ENCODE measurements at places on chromosomes 11 and 22.
A peak's percentile ranks its signal among the peaks of the same experiment; 100 is the strongest.

DNA sequence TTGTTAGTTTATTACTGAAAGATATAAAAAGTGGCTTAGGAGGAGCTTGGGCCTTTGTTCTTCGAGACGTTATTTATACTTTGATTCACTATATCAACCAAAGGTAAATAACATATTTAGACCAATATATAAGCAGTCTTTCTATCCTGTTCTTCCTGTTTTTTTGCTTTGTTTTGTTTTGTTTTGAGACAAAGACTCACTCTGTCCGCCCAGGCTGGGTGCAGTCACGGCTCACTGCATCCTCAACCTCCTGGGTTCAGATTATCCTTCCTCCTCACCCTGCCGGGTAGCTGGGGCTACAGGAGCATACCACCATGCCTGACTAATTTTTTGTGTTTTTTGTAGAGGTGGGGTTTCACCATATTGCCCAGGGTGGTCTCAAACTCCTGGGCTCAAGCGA lies 66.8 kb downstream of the ATM start:
- no peak for DNase-seq

- DNase-seq = no peak
Measured at GRCh38 chr11:56103210-56103737, at the start of gene OR8H2. Gene OR8H2, plus strand, starts transcription at chr11:56103687. Its CDS starts 1,356 bp downstream, at chr11:56105043.

DNA sequence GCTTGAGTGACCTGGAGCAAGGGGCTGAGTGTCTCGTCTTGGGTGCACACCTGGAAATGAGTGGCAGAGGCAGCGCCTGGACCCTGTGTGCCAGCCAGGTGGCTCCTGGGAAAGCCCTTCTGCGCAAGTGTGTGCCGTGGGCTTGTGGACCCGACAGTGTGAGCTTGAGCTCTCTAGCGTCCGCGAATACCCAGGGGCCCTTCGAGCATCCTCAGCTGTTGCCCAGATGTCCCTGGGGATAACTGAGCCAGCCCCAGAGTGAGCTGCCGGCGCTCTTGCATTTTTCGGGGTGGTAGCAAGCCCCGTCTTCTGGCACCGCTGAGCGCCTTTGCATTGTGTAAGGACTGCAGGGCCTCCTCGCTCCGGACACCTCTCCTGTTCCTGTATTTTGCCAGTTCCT lies 399.2 kb downstream of the TBC1D22A start:
- DNase-seq = no peak

- no peak for DNase-seq
Measured at GRCh38 chr11:116656011-116656410, 116.8 kb downstream of the BUD13 start.

GRCh38 chr11:30561691-30562415 lies 24.3 kb downstream of the MPPED2 start:
- DNase-seq = no peak

DNA sequence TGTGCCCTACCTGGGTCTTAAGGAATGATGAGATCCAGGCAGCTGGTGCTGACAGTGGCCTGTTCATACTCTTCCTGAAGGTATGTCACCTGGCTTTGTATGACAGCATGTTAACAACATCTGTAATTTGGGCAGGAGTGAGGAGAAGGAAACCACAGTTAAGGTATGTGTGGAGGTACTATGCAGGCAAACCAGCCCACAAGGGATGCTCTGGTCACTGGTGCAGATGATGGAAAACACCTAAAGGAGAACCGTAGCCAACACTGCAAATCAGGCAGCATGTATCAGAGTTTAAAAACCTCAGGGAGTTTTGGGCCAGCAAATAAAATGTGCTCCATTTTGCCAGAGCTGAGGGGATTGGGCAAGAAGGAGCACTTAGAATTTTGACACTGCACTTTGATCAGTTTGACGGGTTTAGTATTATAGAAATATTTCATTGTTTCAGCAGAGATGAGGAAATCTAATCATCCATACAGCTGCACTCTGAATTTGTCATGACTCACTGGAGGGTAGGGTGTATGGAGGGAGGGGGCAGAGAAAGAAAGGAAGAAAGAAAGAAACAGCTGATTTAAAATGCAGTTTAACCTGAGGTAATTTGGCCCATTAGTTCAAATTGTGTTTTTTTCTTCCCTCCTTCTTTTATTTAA lies 260.9 kb downstream of the KIRREL3 start:
- DNase-seq = no peak

- no peak for DNase-seq
Measured at GRCh38 chr11:10247011-10247410, 47.0 kb downstream of the SBF2 start.

- no peak for DNase-seq
Measured at GRCh38 chr22:45997777-45998637, 21.0 kb upstream of the WNT7B start.

DNA sequence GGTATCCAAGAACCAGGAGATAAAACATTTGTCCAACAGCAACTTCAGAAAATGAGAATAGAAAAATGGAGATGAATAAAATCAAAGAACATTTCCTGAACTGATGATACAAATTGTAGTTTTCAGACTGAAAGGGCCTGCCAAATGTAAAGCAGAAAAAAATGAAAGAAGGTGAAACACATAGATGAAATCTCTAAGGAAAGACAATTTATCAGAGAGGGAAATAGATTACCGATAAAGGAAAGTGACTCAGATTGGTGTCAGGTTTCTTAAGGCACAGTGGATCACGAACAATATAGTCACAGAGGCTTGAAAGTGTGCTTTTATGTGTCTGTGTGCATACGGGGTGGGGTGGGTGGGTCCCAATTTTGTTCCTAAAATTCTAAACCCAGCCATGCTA lies 4.1 kb upstream of the STT3A start:
- no peak for DNase-seq

DNA sequence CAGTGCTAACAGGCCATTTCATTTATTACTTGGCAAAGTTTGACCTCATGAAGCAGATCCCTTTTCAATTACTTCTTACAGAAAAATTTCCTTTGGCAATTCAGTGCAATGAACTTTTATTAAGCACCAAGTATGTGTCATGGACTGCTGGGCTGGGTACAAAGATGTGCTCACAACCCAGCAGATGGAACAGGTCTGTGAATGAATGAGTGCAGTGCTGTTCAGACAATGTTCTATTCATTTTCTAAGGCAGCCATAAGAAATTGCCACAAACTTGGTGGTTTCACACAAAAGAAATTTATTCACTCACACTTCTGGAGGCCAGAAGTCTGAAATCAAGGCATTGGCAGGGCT lies 428.5 kb downstream of the SOX6 start:
- no peak for DNase-seq

DNA sequence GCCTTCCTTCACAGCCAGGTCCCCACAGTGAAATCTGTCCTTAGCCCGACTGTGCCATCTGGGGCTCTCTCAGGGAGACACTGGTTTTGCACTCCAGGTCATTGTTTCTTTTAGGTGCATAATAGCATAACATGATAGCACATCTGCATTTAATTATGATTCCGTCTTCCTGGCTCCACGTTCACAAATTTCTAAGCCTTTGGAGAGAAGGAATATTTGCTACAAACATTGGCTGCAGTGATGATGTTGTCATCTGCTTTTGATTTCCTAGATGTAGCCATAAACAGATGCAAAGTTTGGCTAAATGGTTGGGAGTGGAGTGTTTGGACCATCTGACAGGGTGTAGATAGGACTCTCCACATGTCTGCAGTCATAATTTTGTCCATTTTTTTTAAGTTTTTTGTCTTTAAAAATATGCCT lies 12.0 kb upstream of the CAT start:
- no peak for DNase-seq

GRCh38 chr11:5317292-5317691 lies 6.8 kb downstream of the OR51B2 start:
- no peak for DNase-seq

GRCh38 chr11:8357505-8357888 lies 93.8 kb upstream of the LMO1 start:
- no peak for DNase-seq

GRCh38 chr11:47848700-47849155 lies 578 bp upstream of the NUP160 start:
- DNase-seq = no peak

DNA sequence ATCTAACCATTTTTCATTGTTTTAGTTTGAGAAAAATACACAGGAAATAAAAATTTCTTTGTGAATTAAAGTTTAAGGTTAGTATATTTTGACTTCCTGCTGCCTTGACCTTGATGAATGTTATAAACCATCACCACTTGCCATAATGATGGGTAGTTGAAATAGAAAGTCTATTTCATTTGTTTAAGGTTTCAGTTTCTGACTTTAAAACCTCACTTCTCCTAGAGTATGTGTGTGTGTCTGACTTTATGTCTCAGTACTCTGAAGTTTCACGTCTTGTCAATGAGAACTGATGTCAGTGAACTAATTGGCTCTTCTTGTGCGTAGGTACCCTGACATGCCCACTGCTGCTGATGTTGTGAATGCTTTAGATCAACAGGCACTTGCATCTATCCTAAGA lies 188.2 kb downstream of the METTL15 start:
- DNase-seq = no peak

DNA sequence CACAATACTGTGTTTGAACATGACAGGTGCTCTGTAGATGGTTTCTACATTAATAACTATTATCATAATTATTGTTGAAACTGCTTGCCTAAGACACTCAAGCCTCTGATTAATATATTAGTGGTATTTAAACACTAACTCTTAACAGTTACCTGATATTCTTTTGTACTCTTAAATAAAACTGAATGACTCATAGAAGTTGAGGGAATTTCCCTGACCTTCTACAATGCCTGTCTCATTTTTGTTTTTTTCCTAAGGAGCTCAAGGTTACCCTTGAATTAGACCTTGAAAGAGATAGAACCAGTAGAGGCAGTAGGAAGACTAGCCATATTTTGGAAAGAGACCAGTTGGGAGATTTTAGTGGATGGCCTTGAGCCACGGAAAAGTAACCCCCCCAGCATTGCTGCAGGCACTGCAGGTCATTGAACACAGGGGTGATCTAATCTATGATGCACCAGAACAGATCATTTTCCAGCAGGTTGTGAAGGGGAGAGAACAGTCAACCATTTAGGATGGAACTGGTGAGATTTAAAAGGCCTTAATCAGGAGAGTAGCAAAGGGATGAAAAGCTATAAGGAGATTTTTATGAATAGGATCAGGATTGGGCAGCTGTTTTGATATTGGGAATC lies 148.3 kb downstream of the PGR start:
- DNase-seq = no peak

DNA sequence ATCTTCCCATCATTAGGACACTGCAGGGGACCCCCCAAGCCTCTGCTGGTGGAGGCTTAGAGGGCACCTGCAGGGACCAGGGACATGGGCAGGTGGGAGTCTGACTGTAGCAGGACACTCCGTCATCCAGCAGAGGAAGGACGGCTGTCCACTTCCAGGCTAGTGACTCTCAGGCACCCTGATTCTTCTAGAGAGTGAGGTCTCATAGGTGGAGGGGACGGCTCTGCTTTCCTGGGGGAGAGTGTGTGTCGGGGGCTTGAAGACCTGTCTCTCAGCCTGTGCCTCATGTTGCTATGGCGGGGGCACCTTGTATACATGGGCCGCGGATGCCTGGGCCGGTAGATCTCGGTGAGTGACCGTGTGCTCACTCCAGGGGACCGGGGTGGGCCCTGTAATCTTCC lies 1116.6 kb downstream of the BRD1 start:
- no peak for DNase-seq

- DNase-seq = peak; percentile 93
Measured at GRCh38 chr22:20956258-20957101, 10.6 kb upstream of the AIFM3 start.
